ENCODE measurements at places on chromosomes 2 and 18.

- H3K4me1 ChIP-seq: no peaks in the 10 kb centered on the region
- H3K4me3 ChIP-seq: no peak overlapping the region
- H3K27me3 ChIP-seq: peaks cover 7% of the 10 kb centered on the region
- DNase-seq: no peak
Observed at GRCh38 chr2:137826373-137827372, 137.6 kb upstream of the HNMT start.

DNA sequence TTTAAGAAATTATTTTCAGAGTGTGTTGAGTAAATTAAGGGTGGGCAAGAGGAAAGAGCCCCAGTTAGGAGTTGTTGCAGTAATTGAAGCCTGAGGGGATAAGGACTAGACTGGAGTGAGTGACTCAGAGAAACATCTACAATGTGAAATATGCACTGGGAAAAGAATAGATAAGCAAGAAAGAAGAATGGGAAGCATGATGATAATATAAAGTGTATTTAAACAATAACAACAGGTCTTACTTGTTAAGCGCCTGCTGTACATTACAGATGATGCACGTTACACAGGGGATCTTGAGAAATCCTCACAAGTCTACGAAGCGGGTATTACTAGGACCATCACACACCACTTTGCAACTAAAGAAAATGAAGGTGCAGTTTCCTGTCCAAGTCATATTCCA is 73.6 kb upstream of the STK17B start:
- H3K27me3 ChIP-seq: no peaks in the 10 kb centered on the region
- no peak overlapping the region for H3K4me3 ChIP-seq
- no peak overlapping the region for H3K27ac ChIP-seq
- no peaks in the 10 kb centered on the region for H3K36me3 ChIP-seq

DNA sequence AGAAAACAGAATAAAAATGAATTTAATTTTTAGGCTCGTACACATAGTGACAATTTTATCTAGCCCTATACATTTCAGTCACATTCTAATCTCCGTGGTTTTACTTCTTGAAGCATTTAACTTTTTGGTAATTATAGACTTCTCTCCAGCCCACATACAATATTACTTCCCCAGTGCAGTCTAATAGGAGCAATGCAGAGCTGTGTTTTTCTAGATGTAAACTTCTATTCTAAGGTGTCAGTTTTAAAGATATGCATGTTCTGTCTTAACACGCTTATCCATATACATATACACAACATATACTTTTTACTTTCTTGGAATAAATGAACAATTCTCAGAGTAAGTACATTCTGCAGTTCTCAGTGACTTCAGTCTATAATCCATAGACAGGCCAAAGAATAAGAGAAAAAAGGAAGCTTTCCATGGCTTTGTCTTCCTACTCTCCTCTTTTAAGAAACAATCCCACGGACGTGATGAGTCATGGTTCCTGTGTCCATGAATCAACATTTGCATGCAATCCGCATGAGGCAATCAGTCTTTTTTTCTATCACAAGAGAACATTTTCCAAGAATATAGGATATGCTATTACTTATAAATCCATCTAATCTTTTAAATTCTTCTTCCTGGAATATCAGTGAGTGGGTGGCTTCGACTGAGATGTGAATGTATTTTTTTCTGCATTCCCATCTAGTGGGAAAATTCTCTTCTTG is 42.8 kb downstream of the CCDC102B start:
- no peak overlapping the region for H3K4me3 ChIP-seq
- no peaks in the 10 kb centered on the region for H3K27me3 ChIP-seq
- H3K4me1 ChIP-seq: no peaks in the 10 kb centered on the region
- H3K36me3 ChIP-seq: peaks cover 1% of the 10 kb centered on the region
- H3K27ac ChIP-seq: no peak overlapping the region

GRCh38 chr2:96345438-96345837 is 9.9 kb downstream of the NCAPH start:
- H3K4me3 ChIP-seq: no peak overlapping the region
- H3K36me3 ChIP-seq: no peaks in the 10 kb centered on the region
- no peak overlapping the region for H3K27ac ChIP-seq
- peaks cover 7% of the 10 kb centered on the region for H3K4me1 ChIP-seq
- H3K27me3 ChIP-seq: no peaks in the 10 kb centered on the region

GRCh38 chr18:55778788-55779690 is 191.0 kb upstream of the TCF4 start:
- H3K4me1 ChIP-seq: peaks cover 15% of the 10 kb centered on the region
- H3K4me3 ChIP-seq: peak overlapping the region; percentile 63
- no peak overlapping the region for H3K27ac ChIP-seq
- no peak for DNase-seq
- peaks cover 31% of the 10 kb centered on the region for H3K27me3 ChIP-seq

DNA sequence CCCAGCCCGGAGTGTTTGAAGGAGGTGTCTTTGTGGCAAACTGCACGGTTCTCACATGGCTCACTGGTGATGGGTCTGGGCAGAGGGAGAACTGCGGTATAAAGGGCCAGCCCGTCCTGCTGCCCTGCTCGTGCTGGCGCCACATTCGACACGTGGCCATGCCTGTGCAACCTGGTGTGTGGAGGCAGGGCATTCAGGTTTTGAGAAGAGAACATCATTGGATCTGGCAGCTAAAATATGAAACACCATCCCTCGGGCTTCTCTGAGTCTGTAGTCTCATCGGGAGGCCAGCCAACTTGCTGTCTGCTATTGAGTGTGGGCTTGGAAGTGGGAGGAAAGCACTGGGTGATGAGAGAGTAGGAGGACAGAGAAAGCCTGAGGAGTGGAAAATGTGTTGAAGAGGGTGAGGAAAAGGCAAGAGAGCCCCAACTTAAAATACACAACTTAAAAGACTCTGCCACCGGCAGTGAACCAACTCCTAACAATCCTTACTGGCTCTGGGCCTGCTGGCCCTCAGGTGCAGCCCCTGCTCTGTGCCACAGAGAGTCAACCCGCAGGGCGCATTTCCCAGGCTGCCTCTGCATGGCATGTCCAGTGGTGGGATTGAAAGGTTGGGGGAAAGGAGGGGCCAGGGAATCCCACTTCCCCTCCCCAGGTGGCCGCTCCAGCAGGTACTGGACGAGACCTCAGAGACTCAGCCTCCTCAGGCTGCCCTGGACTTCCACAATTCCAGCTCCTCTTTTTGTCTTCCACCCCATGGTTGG is 112.7 kb upstream of the DLX2 start:
- DNase-seq: no peak
- peaks cover 28% of the 10 kb centered on the region for H3K4me1 ChIP-seq
- H3K4me3 ChIP-seq: no peak overlapping the region
- H3K27me3 ChIP-seq: no peaks in the 10 kb centered on the region

- no peak overlapping the region for H3K27ac ChIP-seq
- H3K27me3 ChIP-seq: peaks cover 12% of the 10 kb centered on the region
- H3K4me3 ChIP-seq: no peak overlapping the region
- DNase-seq: no peak
- no peaks in the 10 kb centered on the region for H3K4me1 ChIP-seq
Observed at GRCh38 chr2:168939918-168940317, 38.8 kb downstream of the G6PC2 start.

DNA sequence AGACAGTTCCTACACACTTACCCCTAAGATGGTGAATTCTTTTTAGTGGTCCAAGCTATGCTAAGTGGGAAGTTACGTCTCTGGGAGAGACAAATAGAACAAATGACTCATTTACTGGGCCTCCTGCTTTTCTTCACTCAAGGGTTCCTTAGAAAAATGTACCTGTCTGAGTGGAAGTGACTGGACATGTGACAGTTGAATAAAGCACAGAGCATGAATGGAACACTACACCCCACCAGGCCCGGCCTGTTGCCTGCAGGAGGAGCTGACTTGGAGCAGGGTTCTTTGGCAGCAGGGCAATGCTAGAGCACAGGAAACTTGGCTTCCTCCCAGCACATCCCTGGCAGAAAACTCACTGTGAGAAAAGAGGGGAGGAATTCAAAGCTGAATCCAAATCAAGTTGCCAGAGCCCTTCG is 451.0 kb upstream of the SETBP1 start:
- H3K36me3 ChIP-seq: no peaks in the 10 kb centered on the region
- no peaks in the 10 kb centered on the region for H3K4me1 ChIP-seq
- no peaks in the 10 kb centered on the region for H3K27me3 ChIP-seq
- H3K27ac ChIP-seq: no peak overlapping the region
- DNase-seq: no peak

- H3K27ac ChIP-seq: no peak overlapping the region
- no peak overlapping the region for H3K4me3 ChIP-seq
- H3K4me1 ChIP-seq: peaks cover 4% of the 10 kb centered on the region
- no peak for DNase-seq
- peaks cover under 1% of the 10 kb centered on the region for H3K36me3 ChIP-seq
Observed at GRCh38 chr2:190722061-190722759, 73.3 kb downstream of the NAB1 start.

GRCh38 chr2:95043300-95044093 is 18.0 kb downstream of the MAL start:
- no peaks in the 10 kb centered on the region for H3K36me3 ChIP-seq
- peak overlapping the region; percentile 47 for H3K4me3 ChIP-seq
- peak; percentile 28 for DNase-seq
- no peaks in the 10 kb centered on the region for H3K27me3 ChIP-seq
- peak overlapping the region; percentile 82 for H3K27ac ChIP-seq
- H3K4me1 ChIP-seq: peaks cover 80% of the 10 kb centered on the region

GRCh38 chr18:49911427-49911826 is 98.1 kb upstream of the ACAA2 start:
- H3K36me3 ChIP-seq: peaks cover 5% of the 10 kb centered on the region
- H3K4me3 ChIP-seq: no peak overlapping the region
- DNase-seq: no peak
- H3K27me3 ChIP-seq: peaks cover 10% of the 10 kb centered on the region
- H3K4me1 ChIP-seq: no peaks in the 10 kb centered on the region

- DNase-seq: no peak
- no peak overlapping the region for H3K27ac ChIP-seq
- no peaks in the 10 kb centered on the region for H3K27me3 ChIP-seq
- H3K4me1 ChIP-seq: no peaks in the 10 kb centered on the region
Observed at GRCh38 chr2:120456867-120457266, 110.9 kb downstream of the INHBB start.

GRCh38 chr2:195505701-195506100 is 151.3 kb upstream of the SLC39A10 start:
- no peaks in the 10 kb centered on the region for H3K27me3 ChIP-seq
- H3K27ac ChIP-seq: no peak overlapping the region
- DNase-seq: no peak
- H3K4me3 ChIP-seq: no peak overlapping the region
- peaks cover 7% of the 10 kb centered on the region for H3K36me3 ChIP-seq

GRCh38 chr18:50051288-50051687 is 143.7 kb downstream of the MYO5B start:
- H3K4me3 ChIP-seq: no peak overlapping the region
- DNase-seq: no peak
- peaks cover 4% of the 10 kb centered on the region for H3K36me3 ChIP-seq
- H3K4me1 ChIP-seq: no peaks in the 10 kb centered on the region

GRCh38 chr2:30355306-30355705 is 91.7 kb upstream of the LCLAT1 start:
- H3K36me3 ChIP-seq: no peaks in the 10 kb centered on the region
- peaks cover 19% of the 10 kb centered on the region for H3K4me1 ChIP-seq
- H3K4me3 ChIP-seq: no peak overlapping the region
- H3K27ac ChIP-seq: no peak overlapping the region
- no peak for DNase-seq

GRCh38 chr2:60407398-60407797 is 146.1 kb downstream of the BCL11A start:
- peaks cover 8% of the 10 kb centered on the region for H3K27me3 ChIP-seq
- H3K27ac ChIP-seq: no peak overlapping the region
- H3K36me3 ChIP-seq: no peaks in the 10 kb centered on the region
- H3K4me3 ChIP-seq: no peak overlapping the region
- no peaks in the 10 kb centered on the region for H3K4me1 ChIP-seq
- no peak for DNase-seq

DNA sequence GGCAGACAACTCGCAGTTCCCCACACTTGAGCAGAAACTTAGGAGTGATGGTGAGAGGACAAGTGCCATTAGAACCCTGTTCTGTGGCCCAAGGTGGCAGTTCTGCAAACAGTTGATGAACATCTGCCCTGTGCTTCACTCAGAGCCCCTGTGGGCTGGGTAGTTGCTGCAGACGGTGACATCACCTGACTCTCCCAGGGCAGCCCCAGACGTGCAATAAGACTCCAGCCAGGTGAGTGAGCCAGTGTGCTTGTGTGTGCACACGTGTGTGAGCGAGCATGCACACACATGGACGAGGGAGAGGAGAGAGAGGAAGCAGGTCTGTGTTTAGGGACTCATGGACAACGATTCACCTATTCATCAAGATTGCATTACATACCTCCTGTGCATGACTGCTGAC is 136.0 kb upstream of the GLI2 start:
- no peaks in the 10 kb centered on the region for H3K36me3 ChIP-seq
- DNase-seq: no peak
- H3K27me3 ChIP-seq: peaks cover 10% of the 10 kb centered on the region
- no peaks in the 10 kb centered on the region for H3K4me1 ChIP-seq
- no peak overlapping the region for H3K27ac ChIP-seq
- H3K4me3 ChIP-seq: no peak overlapping the region

DNA sequence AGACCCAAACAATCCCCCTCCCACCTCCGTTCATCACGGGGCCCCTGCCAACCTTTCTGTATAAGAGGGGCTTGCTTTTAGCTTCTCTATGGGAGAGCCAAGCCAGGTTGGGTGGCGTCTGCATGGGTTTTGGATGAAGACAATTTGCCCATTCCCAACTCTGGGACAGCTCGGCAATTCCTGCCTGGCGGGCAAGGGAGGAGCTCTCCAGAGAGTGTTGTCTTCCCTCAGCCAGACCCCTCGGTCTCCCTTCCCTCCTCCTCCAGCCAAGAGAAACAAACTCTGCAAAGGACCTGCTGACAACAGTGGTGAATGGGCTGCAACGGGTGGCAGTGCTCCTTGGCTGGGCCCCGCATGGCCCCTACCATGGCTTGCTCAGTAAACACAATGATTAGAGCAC is 267.2 kb upstream of the HDAC4 start:
- peaks cover 7% of the 10 kb centered on the region for H3K27me3 ChIP-seq
- no peak overlapping the region for H3K27ac ChIP-seq
- H3K4me1 ChIP-seq: no peaks in the 10 kb centered on the region
- no peaks in the 10 kb centered on the region for H3K36me3 ChIP-seq

- peak overlapping the region; percentile 65 for H3K4me3 ChIP-seq
- H3K27ac ChIP-seq: peak overlapping the region; percentile 64
- no peaks in the 10 kb centered on the region for H3K27me3 ChIP-seq
- H3K36me3 ChIP-seq: peaks cover 1% of the 10 kb centered on the region
- DNase-seq: no peak
Observed at GRCh38 chr18:23238152-23238531, 102.9 kb downstream of the CABLES1 start.

- no peaks in the 10 kb centered on the region for H3K36me3 ChIP-seq
- no peak overlapping the region for H3K4me3 ChIP-seq
- DNase-seq: no peak
- H3K4me1 ChIP-seq: no peaks in the 10 kb centered on the region
- no peak overlapping the region for H3K27ac ChIP-seq
- no peaks in the 10 kb centered on the region for H3K27me3 ChIP-seq
Observed at GRCh38 chr2:34414856-34415255, 815.8 kb upstream of the FAM98A start.
